ENCODE measurements at places on chromosomes 5 and 9. TPM values are rescaled to one million over a fixed set of nuclear protein-coding genes. Genes with fewer than 3 reads are reported as not detected.

DNA sequence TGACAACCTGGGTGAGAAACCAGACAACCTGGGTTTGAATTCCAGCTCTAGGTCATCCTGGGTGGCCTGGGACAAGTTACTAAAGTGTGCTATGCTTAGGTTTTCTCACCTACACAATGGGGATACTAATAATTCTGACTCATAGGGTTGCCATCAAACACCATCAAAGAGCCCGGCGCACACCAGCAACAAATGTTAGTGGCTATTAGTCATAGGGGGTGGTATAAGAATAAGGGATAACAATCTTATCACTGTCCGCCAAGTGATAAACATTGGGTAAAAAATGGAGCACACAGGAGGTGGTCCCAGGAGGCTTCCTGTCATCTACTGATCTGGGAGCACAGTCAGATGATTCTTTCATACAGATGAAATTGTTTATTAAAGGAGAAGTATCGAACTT is 61.4 kb upstream of the AFAP1L1 start:
- H3K4me3 ChIP-seq = no peak overlapping the region
- no peaks in the 10 kb centered on the region for H3K27me3 ChIP-seq
- peak; percentile 87 for DNase-seq
- peaks cover 54% of the 10 kb centered on the region for H3K4me1 ChIP-seq

Gene FAT2
- total RNA-seq = 0.14 TPM

DNA sequence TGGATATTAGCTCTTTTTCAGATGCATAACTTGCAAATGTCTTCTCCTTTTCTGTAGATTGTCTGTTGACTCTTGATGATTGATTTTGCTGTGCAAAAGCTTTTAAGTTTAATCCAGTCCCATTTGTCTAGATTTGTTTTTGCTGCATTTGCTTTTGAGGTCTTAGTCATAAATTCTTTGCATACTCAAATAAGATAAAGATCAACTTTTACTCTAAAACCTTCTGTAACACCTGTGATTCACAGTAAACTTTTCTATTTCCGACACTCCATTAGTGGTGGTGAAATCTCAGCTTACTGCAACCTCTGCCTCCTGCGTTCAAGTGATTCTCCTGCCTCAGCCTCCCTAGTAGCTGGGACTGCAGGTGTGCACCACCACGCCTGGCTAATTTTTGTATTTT is 239.0 kb upstream of the ST8SIA4 start:
- no peaks in the 10 kb centered on the region for H3K27me3 ChIP-seq
- H3K4me1 ChIP-seq = no peaks in the 10 kb centered on the region
- H3K27ac ChIP-seq = no peak overlapping the region
- H3K4me3 ChIP-seq = no peak overlapping the region

DNA sequence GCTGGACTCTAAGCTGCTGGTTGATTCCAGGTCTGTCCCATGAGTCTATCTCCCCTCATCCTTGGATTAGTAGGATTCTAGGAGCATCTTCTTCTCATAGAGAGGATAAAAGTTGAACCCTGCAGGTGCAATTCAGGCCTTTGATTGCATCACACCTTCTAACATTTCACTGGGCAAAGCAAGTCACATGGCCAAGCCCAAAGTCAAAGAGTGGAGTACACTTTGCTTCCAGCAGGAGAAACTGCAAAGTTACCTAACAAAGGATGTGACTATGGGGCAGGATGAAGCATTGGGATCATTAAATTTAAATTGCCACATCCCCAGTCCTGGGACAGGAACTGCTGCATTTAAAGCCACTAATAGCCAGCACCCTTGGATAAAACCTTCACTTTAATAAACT is 51.0 kb upstream of the EGFLAM start:
- H3K36me3 ChIP-seq = no peaks in the 10 kb centered on the region
- no peaks in the 10 kb centered on the region for H3K4me1 ChIP-seq
- H3K27ac ChIP-seq = no peak overlapping the region
- peaks cover 7% of the 10 kb centered on the region for H3K27me3 ChIP-seq

- DNase-seq = no peak
- H3K4me3 ChIP-seq = no peak overlapping the region
- H3K27me3 ChIP-seq = no peaks in the 10 kb centered on the region
- peaks cover 8% of the 10 kb centered on the region for H3K4me1 ChIP-seq
- H3K36me3 ChIP-seq = no peaks in the 10 kb centered on the region
Observed at GRCh38 chr5:157594257-157594656, 18.7 kb upstream of the ADAM19 start.

DNA sequence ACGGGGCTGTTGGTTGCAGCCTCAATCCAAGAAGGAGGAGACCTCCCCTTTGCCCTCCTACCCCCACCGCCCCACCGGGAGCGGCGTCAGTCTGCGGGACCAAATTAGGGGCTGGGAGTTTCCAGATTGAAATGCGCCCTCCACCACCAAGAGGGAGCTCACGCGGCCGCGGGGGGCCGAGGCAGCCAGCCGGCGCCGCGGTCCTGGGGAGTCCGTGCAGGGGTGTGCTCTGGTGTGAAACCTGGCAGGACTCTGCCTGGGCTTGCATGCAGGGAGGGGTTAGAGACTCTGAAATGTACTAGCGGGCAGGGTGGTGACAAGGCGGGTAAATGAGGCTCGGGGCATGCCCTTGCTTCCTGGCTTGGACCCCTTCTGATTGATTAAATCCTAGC is 989 bp upstream of the FBN2 start:
- peak overlapping the region; percentile 75 for H3K4me3 ChIP-seq
- peak overlapping the region; percentile 57 for H3K27ac ChIP-seq
- H3K4me1 ChIP-seq = peaks cover 4% of the 10 kb centered on the region
- H3K27me3 ChIP-seq = no peaks in the 10 kb centered on the region
- DNase-seq = no peak
- H3K36me3 ChIP-seq = no peaks in the 10 kb centered on the region

- H3K4me1 ChIP-seq = peaks cover 7% of the 10 kb centered on the region
- H3K27me3 ChIP-seq = no peaks in the 10 kb centered on the region
- no peaks in the 10 kb centered on the region for H3K36me3 ChIP-seq
- no peak overlapping the region for H3K27ac ChIP-seq
Observed at GRCh38 chr9:134371731-134372130, 45.5 kb downstream of the RXRA start.

DNA sequence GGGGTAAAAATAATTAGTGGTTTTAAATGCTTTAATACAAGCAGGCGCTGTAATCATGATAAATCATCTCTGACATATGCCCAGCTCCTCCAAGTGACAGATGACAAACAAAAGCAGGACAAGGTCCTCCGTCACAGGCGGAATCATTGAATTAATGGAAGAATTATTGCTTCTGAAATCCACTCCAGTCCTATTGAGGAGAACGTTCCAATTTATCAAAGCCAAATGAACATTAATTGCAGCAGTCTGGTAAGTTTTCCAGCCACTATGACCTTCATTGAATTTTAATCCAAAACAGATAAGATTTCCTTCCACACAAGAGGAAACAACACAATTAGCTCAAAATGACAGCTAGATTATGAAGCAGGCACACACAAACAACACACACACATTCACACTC is 136.8 kb downstream of the ASTN2 start:
- no peaks in the 10 kb centered on the region for H3K27me3 ChIP-seq
- no peaks in the 10 kb centered on the region for H3K4me1 ChIP-seq
- no peak overlapping the region for H3K4me3 ChIP-seq
- no peaks in the 10 kb centered on the region for H3K36me3 ChIP-seq

DNA sequence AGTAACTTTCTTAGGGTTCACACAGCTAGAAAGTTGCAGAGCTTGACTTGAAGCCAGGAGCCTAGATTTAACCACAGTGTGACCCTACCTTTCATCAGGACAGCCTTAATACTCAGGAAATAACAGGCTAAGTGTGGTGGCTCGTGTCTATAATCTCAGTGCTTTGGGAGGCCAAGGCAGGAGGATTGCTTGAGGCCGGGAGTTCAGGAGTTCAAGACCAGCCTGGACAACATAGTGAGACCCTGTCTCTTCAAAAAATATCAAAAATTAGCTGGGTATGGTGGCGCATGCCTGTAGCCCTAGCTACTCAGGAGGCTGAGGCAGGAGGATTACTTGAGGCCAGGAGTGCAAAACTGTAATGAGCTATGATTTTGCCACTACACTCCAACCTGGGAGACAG is 681.1 kb downstream of the MAT2B start:
- no peak overlapping the region for H3K4me3 ChIP-seq
- no peaks in the 10 kb centered on the region for H3K27me3 ChIP-seq
- no peaks in the 10 kb centered on the region for H3K36me3 ChIP-seq
- peaks cover 4% of the 10 kb centered on the region for H3K4me1 ChIP-seq
- H3K27ac ChIP-seq = no peak overlapping the region

- no peaks in the 10 kb centered on the region for H3K27me3 ChIP-seq
- H3K27ac ChIP-seq = peak overlapping the region; percentile 54
- H3K4me1 ChIP-seq = peaks cover 13% of the 10 kb centered on the region
- DNase-seq = peak; percentile 98
- peaks cover 14% of the 10 kb centered on the region for H3K36me3 ChIP-seq
- H3K4me3 ChIP-seq = no peak overlapping the region
Observed at GRCh38 chr5:133952729-133953567, 15.5 kb downstream of the C5orf15 start.

Gene CCDC192
- total RNA-seq = not detected

Gene LCN9
- total RNA-seq = 4.8 TPM

DNA sequence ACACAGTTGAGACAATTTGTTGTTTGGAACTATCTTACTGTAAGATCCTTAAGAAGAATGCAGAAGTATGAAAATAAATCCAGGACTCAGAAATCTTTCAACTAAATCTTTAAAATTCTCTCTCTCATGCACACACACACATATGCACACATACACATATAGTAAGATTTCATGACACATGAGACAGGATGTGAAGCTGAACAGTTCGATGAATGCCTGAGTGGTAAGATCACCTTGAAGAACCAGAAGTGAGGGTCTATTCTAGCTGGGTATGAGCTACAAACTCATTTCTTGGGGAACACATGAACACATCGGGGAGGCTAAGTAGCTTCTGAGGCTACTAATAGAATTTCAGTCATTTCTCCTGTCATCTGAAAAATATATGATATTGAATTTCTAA is 153.6 kb downstream of the TMC1 start:
- peak; percentile 25 for DNase-seq
- H3K36me3 ChIP-seq = no peaks in the 10 kb centered on the region
- no peak overlapping the region for H3K27ac ChIP-seq
- no peaks in the 10 kb centered on the region for H3K27me3 ChIP-seq
- H3K4me1 ChIP-seq = peaks cover 14% of the 10 kb centered on the region

Gene LRRC8A
- total RNA-seq = 104 TPM

GRCh38 chr5:137481596-137481995 is 17.5 kb downstream of the SPOCK1 start:
- no peaks in the 10 kb centered on the region for H3K27me3 ChIP-seq
- H3K36me3 ChIP-seq = no peaks in the 10 kb centered on the region
- DNase-seq = peak; percentile 30
- H3K27ac ChIP-seq = no peak overlapping the region

Gene DMXL1
- 24.5 TPM for total RNA-seq

- no peak overlapping the region for H3K27ac ChIP-seq
- no peak overlapping the region for H3K4me3 ChIP-seq
- DNase-seq = no peak
Observed at GRCh38 chr5:137880313-137880712, 8.9 kb upstream of the PKD2L2 start.

Gene DND1
- total RNA-seq = 1.4 TPM

Gene TICAM2
- total RNA-seq = 6.8 TPM

Gene EGFLAM
- total RNA-seq = 1.1 TPM

DNA sequence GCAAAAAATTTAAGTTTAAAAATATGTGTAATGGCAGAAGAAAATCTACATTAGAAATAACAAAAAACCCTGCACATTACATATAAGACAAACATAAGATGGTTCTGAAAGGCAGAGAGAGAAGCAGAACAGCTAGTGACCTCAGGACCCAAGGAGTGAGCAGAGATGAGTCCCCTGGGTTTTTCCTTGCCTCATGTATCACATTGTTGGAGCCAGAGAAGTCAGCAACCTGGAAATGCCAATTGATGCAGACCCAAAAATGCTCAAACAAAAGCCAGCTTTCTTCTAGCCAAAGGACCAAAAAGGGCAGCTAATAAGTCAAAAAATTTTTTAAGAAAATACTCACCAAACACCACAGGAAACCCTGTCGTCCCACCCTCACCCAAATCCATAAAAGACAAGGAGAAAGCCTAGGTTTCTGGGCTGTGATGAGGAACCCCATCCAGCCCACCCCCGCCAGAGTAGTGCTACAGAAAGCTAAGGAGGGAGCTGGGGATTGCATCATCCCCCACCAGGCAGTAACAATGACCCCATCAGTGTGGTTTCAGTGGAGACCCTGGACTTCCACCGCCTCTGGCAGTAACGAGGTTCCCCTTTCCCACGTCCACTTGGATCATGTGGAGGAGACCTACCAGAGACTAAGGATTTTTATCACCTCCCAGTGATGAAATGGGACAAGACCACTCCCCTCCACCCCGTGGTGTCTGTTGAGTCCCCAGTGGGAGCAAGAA is 17.6 kb downstream of the DENND1A start:
- no peaks in the 10 kb centered on the region for H3K4me1 ChIP-seq
- no peak overlapping the region for H3K27ac ChIP-seq
- H3K4me3 ChIP-seq = no peak overlapping the region
- no peaks in the 10 kb centered on the region for H3K36me3 ChIP-seq
- no peaks in the 10 kb centered on the region for H3K27me3 ChIP-seq

- H3K4me3 ChIP-seq = no peak overlapping the region
- no peaks in the 10 kb centered on the region for H3K36me3 ChIP-seq
- H3K27me3 ChIP-seq = no peaks in the 10 kb centered on the region
- peak; percentile 58 for DNase-seq
- no peak overlapping the region for H3K27ac ChIP-seq
- H3K4me1 ChIP-seq = no peaks in the 10 kb centered on the region
Observed at GRCh38 chr9:77507212-77507961, 140.7 kb downstream of the GNA14 start.

GRCh38 chr9:19184144-19184917 is 46.2 kb upstream of the DENND4C start:
- H3K27ac ChIP-seq = peak overlapping the region; percentile 79
- H3K4me1 ChIP-seq = peaks cover 14% of the 10 kb centered on the region
- H3K4me3 ChIP-seq = no peak overlapping the region
- no peaks in the 10 kb centered on the region for H3K36me3 ChIP-seq
- H3K27me3 ChIP-seq = no peaks in the 10 kb centered on the region

Gene DRD1
- 0.23 TPM for total RNA-seq

- no peaks in the 10 kb centered on the region for H3K36me3 ChIP-seq
- DNase-seq = no peak
- no peaks in the 10 kb centered on the region for H3K27me3 ChIP-seq
- peaks cover 12% of the 10 kb centered on the region for H3K4me1 ChIP-seq
Observed at GRCh38 chr5:78283802-78284201, 10.7 kb downstream of the AP3B1 start.

DNA sequence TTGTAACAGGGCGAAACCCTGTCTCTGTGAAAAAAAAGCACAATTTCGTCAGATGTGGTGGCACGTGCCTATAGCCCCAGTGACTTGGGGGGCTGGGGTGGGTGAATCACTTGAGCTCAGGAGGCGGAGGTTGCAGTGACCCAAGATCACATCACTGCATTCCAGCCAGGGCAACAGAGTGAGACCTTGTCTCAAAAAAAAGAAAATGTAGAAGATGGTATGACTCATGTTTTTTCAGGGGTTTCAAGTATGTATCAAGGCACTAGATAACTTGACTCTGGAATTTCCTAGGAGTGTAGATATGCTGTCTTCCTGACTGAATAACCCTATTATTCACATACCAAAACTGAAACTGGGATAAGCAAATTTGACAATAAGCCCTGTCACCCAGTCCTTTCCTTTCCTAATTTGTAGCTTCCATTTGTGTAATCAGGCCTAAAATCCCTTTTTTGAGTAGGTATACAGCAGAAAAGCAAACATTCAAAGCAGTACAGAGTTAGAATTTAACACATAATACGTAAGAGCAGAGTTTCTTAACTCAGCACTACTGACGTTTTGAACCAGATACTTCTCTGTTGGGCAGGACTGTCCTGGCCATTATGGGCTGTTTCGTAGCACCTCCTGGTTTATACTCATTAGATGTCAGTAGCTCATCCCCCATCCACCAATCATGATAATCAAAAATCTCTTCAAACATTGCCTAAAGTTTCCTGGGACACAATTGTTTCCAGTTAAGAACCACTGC is 17.3 kb upstream of the ANKRD18B start:
- H3K4me3 ChIP-seq = peak overlapping the region; percentile 63
- peak overlapping the region; percentile 89 for H3K27ac ChIP-seq
- H3K36me3 ChIP-seq = no peaks in the 10 kb centered on the region
- no peaks in the 10 kb centered on the region for H3K27me3 ChIP-seq

Data from astrocyte (in vitro differentiated cells and primary cell).